ENCODE measurements at places on chromosomes 6 and 20.
A peak's percentile ranks its signal among the peaks of the same experiment; 100 is the strongest.

- no peak for DNase-seq
Observed at GRCh38 chr20:38113401-38114325, 51.4 kb downstream of the TGM2 start.

GRCh38 chr6:158848490-158848895, 29.3 kb upstream of the EZR start:
- no peak for DNase-seq

- DNase-seq, result no peak
Observed at GRCh38 chr6:92147246-92147645, 1272.1 kb downstream of the EPHA7 start.

DNA sequence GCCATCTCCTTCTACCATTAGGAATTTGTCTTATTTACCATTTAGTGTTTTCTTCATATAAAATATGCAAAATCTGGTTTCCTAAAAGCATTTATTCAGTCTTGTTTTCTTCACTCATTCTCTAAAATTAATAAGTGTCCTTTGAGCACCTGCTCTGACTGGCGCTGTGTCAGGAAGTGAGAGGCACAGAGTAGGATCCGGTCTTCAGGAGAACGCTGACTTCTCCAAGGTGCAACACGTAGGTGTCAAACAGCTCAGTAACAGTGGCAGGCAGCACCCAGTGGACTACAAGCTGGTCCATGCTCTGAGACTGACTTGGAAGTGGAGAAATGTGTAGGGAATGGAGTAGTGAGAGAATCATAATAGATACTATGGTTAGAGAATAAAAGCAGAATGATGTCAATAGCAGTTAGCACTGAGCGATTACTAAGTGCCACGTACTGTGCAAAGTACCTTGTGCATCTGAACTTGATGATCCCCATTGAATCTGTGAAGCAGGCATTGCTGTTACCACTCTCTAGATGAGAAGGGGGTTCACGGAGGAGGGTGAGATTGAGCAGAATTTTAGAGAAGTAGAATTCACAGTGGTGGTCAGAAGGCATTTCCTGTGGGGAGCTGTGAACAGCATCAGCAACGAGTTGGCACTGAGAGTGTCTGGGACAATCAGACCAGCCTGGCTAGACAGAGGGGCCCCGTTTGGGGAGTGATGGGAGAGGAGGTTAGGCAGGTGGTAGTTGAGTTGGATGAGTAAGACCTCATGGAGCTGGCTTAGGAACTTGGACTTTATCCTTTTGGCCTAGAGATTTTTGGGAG, 569.8 kb downstream of the QKI start:
- no peak for DNase-seq

DNA sequence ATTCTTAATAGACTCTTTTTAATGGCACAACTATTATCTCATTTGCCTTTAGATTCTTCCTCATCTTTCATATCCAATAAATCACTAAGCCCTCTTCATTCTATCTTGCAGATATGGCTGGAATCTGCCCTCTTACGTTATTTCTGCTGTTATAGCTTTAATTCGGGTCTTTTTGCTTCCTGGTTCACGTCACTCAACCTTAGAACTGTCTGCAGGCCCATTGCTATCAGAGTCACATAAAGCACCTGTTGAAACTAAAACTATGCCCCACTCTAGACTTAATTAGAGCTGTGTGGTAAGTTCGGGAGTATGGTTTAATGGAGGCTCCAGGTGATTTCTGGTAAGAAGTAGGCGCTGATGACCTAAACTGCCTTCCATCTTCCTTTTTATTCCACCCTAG, 988 bp downstream of the QRSL1 start:
- no peak for DNase-seq

- peak; percentile 33 for DNase-seq
Observed at GRCh38 chr6:135506270-135506997, 8.9 kb upstream of the AHI1 start.

- DNase-seq, result no peak
Observed at GRCh38 chr6:107965746-107966145, 7.7 kb upstream of the SEC63 start.

GRCh38 chr6:167491438-167492099, 166.7 kb downstream of the TTLL2 start:
- DNase-seq, result no peak

- no peak for DNase-seq
Observed at GRCh38 chr6:95413789-95414188, 163.5 kb upstream of the MANEA start.

DNA sequence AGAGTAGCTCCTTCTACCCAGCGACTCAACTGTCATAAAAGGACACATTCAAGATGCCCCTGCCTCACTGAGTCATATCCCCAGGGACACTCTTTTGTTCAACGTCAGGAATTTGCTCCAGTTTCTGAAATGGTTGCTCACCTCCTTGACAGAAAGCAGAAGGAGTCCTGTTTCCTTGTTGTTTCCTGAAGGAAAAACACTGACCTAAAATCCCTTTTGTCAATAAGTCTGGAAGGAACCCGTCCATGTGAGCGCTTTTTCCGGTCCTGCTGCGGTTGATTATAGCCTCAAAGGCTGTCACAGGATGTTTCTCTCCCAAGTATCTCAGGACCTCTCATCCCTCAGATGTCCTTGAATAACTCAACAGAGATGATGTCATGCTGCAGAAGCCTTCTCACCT, 113.6 kb upstream of the PLEKHG1 start:
- no peak for DNase-seq

DNA sequence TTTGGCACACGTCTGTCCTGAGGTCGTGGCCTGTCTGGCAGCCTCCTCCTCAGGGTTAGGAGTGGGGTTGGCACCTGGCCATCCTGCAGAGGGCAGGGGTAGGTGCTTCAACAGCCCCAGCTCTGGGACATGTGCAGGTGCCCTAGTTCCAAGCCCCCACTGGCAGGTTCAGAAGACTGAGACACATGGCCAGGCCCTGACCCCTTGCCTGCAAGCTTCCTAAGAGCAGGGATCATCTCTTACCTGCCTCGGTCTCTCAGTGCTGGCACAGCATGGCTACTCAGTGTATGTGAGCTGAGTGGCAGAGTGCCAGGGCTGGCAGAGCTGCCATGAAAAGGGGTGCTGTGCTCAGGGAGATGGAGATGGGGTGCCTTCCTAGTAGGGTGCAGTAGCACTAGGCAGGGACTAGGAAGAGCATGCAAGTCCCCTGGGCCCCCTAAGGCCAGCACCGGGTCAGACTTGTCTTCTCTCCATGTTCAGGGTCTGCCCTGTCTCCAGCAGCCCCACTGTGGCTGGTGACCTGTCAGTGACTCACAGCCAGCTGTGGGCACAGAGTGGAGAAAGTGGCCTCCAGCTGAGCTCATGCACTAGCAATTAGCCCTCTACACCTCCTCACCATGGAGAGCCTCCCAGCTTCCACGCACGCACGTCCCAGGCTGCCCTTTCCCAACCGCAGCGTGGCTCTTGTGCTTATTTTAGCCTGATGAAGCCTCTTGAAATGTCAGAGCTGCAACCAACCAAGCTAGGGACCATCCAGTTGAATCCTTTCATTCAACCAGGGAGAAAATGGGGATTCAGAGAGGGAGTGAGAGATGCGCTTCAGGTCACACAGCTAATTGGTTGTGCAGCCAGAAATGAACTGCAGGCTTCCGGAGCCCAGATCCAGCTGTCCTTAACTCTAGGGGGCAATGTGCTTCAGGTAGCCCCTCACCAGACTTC, 116.6 kb downstream of the MRPL14 start:
- DNase-seq, result no peak

DNA sequence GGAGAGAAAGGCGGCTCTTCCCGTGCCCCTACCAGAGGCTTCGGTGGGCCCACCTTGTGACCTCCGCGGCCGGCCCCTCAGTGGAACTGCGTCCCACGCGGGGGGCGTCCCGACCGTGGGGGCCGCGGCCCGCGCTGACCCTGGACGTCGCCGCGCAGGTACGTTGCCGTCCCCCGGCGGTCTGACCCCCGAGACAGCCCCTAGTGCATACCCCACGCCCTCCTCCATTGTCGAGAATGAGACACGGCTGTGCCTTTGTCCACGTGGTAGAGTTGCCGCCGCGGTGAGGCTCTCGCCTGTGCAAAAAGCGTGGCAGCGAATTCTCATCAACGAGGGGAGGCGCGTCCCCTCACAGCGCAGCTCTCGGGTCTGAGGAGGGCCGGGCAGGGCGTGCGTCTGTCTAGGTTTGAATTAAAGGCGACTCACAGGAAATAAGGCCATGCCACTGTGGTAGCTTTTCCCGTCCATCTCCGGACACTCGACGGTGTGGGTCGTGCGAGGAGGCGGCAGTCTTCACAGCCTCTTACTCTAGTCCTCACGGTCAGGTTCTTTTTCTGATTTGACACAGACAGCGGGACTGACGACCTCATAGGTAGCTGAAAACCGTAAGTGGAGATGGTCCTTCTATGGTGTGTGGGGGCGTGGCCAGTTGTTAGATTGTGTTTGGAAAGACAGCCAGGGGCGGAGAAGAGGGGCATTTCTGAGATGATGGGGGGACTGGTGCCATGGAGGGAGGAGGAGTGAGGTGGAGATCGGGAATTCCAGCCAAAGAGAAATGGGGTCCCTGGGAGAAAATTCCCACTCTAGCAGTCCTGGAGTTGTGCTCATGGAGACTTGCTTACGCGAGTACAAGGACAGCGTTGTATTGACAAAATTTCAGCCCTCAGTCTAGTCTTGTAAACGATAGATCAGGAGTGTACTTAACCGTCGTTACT, 580 bp downstream of the NXT1 start:
- peak; percentile 34 for DNase-seq

DNA sequence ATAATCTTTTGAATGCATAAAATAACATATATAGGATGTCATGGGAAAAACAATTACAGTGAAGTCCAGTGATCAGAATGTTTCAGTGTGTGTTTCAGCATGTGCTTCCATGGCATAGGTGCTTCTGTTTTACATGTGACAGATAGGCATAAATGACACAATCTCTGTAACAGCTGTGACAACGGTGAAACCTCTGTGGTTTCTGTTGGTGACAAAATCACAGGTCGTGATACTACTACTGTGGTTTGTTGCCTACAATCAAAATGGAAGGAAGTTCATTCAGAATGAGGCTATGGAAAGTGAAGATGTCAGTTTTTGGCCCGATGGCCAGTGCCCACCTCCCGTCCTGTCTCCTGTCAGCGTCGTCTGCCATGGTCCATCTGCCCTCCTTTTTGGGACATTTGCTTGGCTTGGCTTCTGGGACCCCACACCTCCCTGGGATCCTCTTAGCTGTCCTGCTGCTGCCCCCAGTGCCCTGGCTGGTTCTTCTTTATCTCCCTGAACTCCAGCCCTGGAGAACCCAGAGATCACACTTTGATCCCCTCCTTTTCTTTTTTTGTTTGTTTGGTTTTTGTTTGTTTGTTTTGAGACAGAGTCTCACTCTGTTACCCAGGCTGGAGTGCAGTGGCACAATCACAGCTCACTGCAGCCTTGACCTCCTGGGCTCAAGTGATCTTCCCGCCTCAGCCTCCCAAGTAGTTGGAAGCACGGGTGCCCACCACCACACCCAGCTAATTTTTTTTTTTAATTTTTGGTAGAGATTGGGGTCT, 79.3 kb upstream of the NAA20 start:
- DNase-seq, result no peak

- DNase-seq, result no peak
Observed at GRCh38 chr20:36310215-36310981, 4.3 kb downstream of the DLGAP4 start.

- DNase-seq, result no peak
Observed at GRCh38 chr20:4159765-4160490, 144.6 kb upstream of the RNF24 start.

GRCh38 chr20:57094252-57094891, 172.1 kb downstream of the BMP7 start:
- no peak for DNase-seq

GRCh38 chr6:71887744-71888230, 1.4 kb downstream of the RIMS1 start:
- DNase-seq, result no peak

Measured in stimulated activated CD4-positive, alpha-beta T cell treated with anti-CD3 and anti-CD28 coated beads, Interleukin-12 subunit alpha, Interleukin-12 subunit beta, amount 100 ng/mL, for 48 hours (primary cell).